PC-9 (cell line): ENCODE measurements at places on chromosomes 2 and 18. TPM values are rescaled to one million over a fixed set of nuclear protein-coding genes. Genes with fewer than 3 reads are reported as not detected.

The CAD gene
- 41.5 and 70.8 TPM in 2 replicates for total RNA-seq

DNA sequence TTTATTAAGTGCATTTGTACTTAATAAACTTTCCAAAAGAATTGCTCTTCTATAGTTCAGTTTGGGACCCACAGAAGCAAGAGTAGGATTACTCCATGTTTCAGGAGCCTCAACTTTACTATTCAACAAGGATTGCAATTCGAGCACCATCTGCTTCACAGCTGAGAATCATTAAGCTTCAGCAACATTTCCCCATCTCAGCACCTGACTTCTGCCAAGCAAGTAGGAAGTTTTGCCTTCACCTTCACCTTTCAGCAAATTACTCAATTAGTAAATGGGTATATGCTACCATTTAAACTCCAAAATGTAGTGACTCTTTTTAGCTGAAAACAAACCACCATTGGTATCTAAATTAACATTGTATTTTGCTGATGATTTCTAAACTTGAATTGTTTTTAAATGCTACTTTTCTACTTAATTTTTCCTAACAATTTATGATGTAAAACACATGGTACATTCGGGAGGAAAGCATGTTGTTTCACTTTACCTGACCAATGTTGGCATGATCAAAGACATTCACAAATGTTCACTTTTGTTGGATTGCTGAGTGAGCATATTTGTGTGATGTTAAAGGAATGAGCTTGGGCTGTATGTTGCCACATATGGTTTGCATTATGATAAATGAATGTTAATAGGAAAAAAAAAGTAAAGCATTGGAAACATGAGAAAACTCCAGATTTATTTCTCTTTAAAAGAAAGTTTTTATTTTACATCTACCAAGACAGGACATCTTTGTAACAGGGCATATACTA lies 159.2 kb downstream of the GULP1 start:
- no peaks in the 10 kb centered on the region for H3K36me3 ChIP-seq
- no peak for DNase-seq
- H3K27ac ChIP-seq: no peak overlapping the region
- no peaks in the 10 kb centered on the region for H3K4me1 ChIP-seq
- no peak overlapping the region for H3K4me3 ChIP-seq

The USP34 gene
- total RNA-seq: 85.4 and 120 TPM in 2 replicates

The SERPINB11 gene
- not detected in 2 replicates for total RNA-seq

The EPB41L3 gene
- total RNA-seq: not detected in 2 replicates

- H3K27ac ChIP-seq: no peak overlapping the region
- DNase-seq: no peak
- no peaks in the 10 kb centered on the region for H3K36me3 ChIP-seq
- H3K4me1 ChIP-seq: no peaks in the 10 kb centered on the region
- H3K27me3 ChIP-seq: no peaks in the 10 kb centered on the region
Measured at GRCh38 chr2:31660165-31660564, 79.4 kb upstream of the SRD5A2 start.

DNA sequence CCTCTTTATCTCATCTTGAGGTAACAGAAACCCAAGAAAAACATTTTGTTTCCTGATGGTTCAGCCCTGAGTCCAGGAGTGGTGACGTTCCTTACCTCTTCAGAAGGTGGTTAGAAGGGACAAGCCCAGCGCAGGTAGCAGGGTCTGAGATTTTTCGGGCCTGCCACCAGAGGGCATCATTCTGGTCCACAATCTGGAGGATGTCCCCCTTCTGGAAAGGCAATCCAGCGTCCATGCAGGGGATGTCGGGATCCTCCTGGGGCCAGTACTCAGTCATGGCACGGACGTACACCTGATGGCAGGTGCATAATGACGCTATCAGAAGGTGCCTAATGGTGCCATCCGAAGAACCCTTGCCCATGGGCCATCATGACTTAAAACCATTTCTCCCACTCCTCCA lies 17.7 kb downstream of the MPP4 start:
- no peak overlapping the region for H3K27ac ChIP-seq
- no peak for DNase-seq
- H3K27me3 ChIP-seq: no peaks in the 10 kb centered on the region
- no peaks in the 10 kb centered on the region for H3K36me3 ChIP-seq
- H3K4me1 ChIP-seq: no peaks in the 10 kb centered on the region
- no peak overlapping the region for H3K4me3 ChIP-seq

- H3K27ac ChIP-seq: no peak overlapping the region
- no peaks in the 10 kb centered on the region for H3K4me1 ChIP-seq
- no peaks in the 10 kb centered on the region for H3K27me3 ChIP-seq
- DNase-seq: no peak
Measured at GRCh38 chr18:50388988-50389387, 14.1 kb downstream of the SKA1 start.

GRCh38 chr2:225272173-225272572 lies 127.3 kb upstream of the NYAP2 start:
- no peak overlapping the region for H3K27ac ChIP-seq
- no peaks in the 10 kb centered on the region for H3K27me3 ChIP-seq
- DNase-seq: no peak
- H3K4me3 ChIP-seq: no peak overlapping the region
- H3K4me1 ChIP-seq: no peaks in the 10 kb centered on the region

The NIFK gene
- 48.1 and 75.9 TPM in 2 replicates for total RNA-seq

The ATP6V1C2 gene
- total RNA-seq: not detected in 2 replicates

DNA sequence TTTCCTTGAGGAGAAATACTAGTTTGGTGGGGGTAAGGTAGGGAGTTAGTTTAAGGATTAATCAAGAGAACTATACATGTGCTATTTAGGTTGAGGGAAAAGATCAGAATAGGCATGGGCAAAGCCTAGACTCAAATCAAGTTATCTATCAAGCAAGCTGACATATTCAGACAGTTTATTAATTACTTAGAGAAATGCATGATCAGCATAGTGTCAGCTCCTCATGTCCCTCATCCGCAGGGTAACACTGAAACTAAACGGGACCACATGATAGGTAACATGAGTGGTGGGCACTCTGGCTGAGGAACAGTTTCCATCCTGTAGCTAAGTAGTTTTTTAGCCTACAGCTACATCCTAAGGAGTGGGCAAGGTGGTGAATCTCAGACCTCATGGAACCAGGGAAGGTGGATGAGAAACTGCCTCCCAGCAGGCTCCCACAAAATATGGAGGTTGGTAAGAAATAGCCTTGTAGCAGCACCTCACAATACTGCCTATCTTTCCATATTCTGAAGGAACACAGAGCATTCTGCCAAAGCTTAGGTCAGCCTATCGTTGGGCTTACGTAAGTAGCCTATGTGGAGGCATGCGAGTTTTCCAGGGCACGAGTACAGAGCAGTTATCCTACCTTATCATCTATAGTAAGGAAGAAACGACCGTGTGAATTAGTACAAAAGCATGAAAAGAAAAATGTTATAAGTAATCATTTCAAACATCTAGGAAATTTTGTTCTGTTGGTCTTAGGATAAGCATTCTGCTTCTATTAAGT lies 18.4 kb downstream of the ZC3H6 start:
- H3K27ac ChIP-seq: no peak overlapping the region
- no peak for DNase-seq
- no peaks in the 10 kb centered on the region for H3K27me3 ChIP-seq
- no peaks in the 10 kb centered on the region for H3K36me3 ChIP-seq
- no peaks in the 10 kb centered on the region for H3K4me1 ChIP-seq
- H3K4me3 ChIP-seq: no peak overlapping the region
